ENCODE measurements at places on chromosomes 3 and 15.

GRCh38 chr3:197877902-197878301, 72.1 kb upstream of the RPL35A start:
- DNase-seq, result no peak

DNA sequence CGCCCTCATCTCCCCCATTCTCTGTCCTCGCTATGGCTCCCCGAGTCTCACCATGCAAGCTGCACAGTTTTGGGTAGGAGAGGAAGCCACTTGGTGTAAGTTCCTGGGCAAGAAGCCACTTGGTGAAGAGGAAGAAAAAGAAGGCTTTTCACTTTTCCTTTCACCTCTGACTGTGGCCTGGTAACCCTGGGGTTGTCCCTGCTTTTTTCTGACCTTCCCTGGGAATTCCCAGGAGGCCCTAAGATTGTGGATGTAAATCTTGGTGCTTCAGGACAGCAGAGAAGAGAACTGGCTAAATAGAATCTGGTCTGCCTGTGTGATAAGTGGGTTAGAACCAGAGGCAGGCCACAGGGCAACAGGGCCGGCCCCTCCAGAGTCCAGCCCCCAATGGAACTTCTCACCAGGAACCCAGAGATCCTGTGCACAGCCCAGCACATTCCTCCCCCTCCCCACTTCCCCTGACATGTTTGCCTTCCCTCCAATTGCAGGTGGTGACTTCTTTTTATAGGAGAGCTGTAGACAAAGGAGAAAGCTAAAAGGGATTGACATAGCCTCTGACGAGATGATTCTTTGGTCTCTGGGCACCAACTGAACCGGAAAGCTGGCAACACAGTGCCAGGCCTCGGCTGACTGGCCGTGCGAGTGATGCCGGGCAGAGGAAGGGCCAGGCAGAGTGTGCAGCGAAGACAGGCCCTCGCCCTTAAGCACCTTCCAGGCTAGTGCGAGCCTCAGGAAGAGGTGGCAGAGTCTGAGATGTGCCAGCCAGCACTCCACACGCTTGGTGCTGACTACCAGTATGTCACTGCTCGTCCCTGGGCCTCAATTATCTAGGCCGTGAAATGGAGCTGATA, 19.4 kb upstream of the SKOR1 start:
- no peak for DNase-seq

DNA sequence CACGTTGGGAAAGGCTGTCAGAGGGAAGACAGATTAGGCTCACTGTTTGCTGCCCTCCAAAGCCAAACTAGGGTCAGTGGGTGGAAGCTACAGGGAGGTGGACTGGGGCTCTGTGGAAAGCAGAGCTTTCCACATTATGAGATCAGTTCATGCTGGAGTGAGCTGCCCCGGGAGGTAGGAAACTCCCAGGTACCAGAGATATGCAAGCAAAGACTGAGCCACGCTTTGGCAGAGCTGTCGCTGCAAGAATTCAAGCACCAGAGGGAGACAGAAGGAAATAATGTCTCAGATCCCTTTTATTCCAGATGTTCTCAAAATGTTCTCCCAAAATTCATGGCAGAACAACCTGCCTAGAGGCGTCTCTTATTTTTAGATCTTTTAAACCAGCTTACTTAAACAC, 286.6 kb downstream of the WDR72 start:
- no peak for DNase-seq

DNA sequence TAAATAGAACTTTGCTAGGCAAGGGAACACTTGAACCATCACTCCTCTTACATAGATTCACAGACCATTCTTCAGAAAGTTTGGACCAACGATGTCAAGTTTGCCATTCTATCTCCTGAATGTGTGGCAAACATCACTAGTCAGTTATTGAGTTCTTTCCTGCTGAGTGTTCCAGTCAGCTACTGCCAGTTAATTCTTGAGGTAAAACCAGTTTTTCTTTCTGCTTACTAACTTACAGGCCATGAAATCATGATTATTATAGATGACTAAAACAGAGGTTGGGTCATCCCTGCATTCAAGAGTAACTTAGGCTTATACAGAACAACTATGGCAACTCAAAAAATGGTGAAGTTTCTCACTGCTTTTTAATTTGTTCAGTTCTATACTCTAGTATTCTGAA, 88.2 kb downstream of the AP4E1 start:
- DNase-seq, result no peak

GRCh38 chr3:23341147-23341838, 138.2 kb downstream of the UBE2E2 start:
- DNase-seq, result no peak

DNA sequence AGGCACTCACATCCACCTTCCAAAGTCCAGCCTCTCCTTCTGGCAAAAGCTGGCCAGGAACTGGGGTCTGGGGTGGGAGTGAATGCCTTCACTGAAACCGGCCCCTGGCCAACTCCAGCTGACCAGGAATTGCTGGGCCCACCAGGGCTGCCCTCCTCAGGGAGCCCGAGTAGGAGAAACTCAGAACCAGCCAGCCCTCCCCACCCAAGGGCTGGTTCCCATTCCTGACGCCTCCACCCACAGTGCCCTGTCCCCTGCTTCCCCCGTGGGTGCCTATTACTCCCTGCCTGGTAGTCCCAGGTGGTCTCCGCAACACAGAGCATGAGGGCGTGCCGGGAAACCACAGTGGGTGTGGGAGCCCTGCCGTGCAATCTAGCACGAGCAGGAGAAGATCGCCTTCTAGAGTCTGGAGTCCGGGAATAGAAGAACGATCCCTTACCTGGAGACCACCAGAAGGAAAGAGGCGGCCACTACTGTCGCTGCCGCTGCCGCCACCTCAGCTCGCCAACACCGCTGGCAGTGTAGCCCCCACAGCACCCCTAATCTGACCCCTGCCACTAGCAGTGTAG, 178.8 kb downstream of the POTEB3 start:
- DNase-seq, result no peak

- DNase-seq, result no peak
Observed at GRCh38 chr3:44482721-44483120, 5.3 kb upstream of the ZNF445 start.

- DNase-seq, result no peak
Observed at GRCh38 chr3:48919215-48920138, 835 bp downstream of the ARIH2 start.

GRCh38 chr15:87477737-87478686, 778.5 kb downstream of the NTRK3 start:
- DNase-seq, result no peak

GRCh38 chr3:23275814-23276213, 72.7 kb downstream of the UBE2E2 start:
- no peak for DNase-seq

GRCh38 chr15:61839546-61839945, 220.7 kb downstream of the VPS13C start:
- DNase-seq, result no peak

DNA sequence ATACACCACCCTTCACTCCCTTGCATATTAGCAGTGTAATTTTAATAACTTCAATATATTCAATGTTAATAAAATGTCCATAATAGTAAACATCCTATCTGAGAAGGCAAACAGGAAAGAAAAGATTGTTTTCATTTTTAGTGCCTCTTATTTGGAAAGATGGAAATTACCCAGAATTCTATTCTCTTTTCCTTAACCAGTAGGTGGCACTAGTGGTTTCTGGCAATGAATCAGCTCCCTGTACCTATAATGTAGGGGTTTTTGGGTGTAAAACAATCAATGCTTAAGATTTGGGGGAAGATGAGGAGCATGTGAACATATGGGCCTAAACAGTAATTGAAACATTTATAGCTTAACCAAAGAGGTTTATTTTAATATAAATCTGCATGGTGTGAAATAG, 5.7 kb upstream of the SEMA6D start:
- no peak for DNase-seq

- no peak for DNase-seq
Observed at GRCh38 chr15:34365836-34366235, 1.2 kb downstream of the LPCAT4 start.

- DNase-seq, result no peak
Observed at GRCh38 chr15:55194256-55194655, 2.5 kb downstream of the RSL24D1 start.

- no peak for DNase-seq
Observed at GRCh38 chr3:99919694-99920093, 102.0 kb downstream of the CMSS1 start.

DNA sequence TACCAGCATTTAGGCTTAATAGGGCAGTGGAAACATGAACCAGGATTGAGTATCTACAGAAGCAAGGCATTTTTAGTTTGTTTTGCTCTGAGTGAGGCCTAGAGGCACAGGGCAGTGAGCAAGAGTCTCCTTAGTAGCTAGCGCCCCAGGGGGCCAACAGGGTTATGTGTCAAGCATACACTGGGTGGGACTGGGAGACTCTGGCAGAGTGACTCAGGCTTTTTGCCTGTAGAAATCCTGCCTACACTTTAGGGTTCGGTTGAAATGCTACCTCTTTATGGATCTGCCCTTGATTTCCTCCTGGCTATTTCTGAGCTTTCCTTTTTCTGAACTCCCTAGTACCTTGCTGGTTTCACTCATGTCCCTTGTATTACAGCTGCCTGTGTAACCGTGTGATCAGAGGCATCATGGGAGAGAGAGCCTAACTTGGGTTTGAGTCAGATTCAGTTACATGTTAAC, 72.2 kb downstream of the TOP2B start:
- no peak for DNase-seq

- DNase-seq, result peak; percentile 77
Observed at GRCh38 chr15:77013776-77014131, 18.8 kb downstream of the PSTPIP1 start.

DNA sequence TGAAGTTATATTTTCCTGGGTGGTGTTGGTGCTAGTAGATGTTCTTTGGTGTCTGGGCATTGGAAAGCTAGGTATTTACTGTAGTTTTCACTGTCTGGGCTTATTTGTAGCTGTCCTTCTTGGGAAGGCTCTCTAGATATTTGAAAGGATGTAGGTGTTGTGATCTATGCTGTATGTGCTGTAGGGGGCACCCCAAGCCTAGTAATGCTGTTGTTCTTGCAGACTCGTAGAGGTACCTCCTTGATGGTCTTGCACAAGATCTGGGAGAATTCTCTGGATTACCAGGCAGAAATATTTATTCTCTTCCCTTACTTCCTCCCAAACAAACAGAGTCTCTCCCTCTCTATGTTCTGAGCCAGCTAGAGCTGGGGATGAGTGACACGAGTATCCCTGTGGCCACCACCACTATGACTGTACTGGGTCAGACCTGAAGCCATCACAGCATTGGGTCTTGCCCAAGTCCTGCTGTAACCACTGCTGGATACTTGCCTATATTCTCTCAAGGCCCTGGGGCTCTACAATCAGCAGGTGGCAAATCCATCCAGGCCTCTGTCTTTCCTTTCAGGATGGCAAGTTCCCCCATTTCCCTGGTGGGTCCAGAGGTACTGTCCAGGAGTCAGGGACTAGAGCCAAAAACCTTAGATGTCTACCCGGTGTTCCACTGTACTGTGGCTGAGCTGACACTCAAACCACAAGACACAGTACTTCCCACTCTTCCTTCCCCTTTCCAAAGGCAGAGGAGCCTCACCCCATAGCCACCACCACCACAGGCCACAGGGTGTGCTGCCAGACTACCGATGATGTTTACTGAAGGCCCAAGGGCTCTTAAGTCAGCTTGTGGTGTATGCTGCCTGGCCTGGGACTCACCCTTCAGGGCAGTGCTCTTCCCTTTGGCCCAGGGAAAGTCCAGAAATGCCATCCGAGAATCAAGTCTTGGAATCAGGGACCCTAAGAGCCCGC, 195.2 kb upstream of the DPPA4 start:
- DNase-seq, result no peak

Measured in stimulated activated CD4-positive, alpha-beta T cell treated with anti-CD3 and anti-CD28 coated beads, Interleukin-1b, Interleukin-23, amount 100 ng/mL, for 24 hours (primary cell).